ENCODE measurements at places on chromosomes 3 and 15.

GRCh38 chr15:25184356-25185155 lies 229.8 kb downstream of the SNRPN start:
- DNase-seq = no peak

GRCh38 chr3:70880421-70880820 lies 568.0 kb upstream of the MDFIC2 start:
- DNase-seq = no peak

DNA sequence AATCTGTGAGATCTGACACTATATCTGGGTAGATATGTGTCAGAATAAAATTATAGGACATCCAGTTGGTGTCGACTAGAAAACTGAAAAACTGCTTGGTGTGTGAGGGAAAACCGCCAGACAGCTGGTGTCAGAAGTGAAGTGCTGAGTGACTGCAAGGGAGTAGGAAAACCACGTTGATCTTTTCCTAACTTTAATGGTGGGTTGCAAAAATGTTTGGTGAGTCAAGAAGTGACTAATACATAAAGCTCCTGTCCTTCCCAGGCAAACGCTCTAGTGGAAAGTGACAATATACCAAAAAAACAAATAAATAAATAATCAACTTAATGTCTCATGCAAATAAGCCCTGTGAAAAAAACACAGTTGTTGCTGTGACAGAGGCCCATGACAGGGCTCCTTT lies 7.3 kb upstream of the CD96 start:
- DNase-seq = no peak

- no peak for DNase-seq
Measured at GRCh38 chr3:69072928-69073327, 7.2 kb downstream of the UBA3 start.

GRCh38 chr3:174755833-174756829 lies 103.0 kb upstream of the NAALADL2 start:
- no peak for DNase-seq

DNA sequence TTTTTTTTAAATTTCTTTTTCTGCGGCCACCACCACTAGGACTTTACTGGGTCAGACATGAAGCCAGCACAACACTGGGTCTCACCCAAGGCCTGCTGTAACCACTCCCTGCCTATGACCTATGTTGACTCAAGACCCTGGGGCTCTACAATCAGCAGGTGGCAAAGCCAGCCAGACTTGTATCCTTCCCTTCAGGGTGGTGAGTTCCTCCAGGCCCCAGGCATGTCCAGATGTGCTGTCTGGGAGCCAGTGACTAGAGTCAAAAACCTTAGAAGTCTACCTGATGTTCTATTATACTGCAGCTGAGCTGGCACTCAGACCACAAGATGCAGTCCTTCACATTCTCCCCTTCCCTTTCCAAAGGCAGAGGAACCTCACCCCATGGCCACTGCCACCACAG lies 31.6 kb upstream of the CLDN18 start:
- no peak for DNase-seq

DNA sequence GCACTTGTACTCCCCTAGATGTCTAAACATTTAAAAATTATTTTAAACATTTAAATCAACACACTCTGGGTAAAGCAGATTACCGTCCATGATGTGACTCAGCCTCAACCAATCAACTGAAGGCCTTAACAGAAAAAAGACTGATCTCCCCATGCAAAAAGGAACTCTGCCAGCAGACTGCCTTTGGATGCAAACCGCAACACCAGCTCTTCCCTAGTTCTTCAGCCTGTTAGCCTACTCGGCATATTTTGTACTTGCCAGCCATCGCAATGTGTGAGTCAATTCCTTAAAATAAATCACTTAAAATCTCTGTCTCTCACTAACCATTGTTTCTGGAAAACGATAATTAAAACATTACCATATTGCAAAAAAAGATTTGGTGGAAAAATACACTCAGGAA lies 375.9 kb downstream of the RSL24D1 start:
- DNase-seq = no peak

DNA sequence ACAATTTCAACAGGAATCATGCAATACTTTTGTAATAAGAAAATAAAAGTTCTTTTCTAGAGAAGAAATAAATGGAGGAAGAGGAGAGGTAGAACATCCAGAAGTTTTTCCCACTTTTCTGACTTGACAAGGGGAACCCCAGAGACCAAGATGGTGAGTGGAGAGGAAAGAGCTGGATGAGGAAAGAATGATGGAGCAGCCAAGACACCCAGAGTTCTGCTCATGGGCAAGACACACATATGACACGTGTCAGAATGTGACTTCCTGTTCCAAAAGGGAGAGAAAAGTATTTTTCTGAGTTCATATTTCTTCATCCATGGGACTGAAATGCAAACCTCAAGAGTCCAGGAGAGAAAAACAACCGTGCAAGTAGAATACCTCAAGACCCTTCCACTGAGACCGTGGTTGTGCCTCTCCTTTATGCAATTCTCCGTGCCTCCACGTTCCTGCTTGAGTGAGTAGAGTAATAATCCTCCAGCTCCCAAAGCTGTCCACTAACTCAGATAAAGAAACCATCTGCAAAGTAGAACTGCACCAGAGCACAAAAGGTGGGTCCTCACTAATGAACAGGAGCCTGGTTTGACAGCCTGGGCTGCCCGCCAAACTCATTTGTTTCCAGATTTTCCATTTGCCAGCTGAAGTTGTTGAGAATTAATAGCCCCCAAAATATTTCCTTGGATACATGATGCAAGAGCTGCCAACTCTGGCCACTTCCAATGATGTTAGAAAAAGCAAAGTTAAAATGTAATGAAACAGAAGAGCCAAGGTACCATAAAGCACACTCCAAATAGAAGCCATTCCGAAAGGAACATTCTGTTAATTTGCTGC lies 272.6 kb upstream of the IGF1R start:
- DNase-seq = no peak

GRCh38 chr15:71338265-71338664 lies 223.0 kb downstream of the THSD4 start:
- DNase-seq = no peak

DNA sequence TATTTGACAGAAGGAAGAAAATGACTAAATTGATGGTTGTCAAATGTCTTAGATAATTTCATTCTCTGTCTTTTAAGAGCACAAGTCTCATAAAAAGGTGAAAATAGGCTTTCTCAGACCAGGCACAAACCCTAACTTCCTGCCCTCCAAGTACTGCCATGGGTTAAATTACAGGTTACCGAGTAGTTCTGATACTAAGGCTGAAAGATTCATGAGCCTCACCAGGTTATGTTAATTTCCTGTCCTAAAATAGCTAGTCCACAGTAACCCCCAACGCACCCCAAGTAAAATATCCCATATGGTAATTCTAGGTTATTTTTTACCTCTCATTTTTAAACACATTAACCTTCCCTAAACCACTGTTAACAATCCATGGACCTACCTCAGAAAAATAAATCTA lies 42.0 kb downstream of the GSK3B start:
- DNase-seq = no peak

DNA sequence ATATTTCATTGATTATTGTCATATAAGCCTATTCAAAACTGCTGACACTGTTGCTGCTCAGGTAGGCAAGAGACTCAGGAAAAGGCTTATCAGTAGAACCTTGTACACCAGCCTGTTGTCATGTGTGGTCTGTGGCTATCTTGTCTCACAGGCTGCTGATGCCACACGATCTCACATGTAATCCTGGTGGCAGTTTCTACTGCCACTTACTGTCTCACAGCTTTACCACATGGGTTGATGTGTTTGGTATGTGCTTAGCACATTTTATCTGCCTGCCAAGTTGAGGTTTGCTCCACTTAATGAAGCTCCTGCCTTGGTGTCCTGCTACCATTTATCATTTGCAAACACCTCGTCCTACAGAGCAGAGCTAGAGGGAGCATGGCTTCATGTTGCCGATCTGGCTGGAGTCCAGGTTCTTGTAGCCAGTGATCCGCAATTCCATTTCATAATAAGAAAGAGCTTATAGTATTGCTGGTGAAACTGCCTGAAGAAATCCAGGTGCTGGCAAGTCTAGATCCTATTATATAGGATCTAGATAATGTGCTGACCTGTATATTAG lies 637.9 kb downstream of the NLGN1 start:
- DNase-seq = no peak

DNA sequence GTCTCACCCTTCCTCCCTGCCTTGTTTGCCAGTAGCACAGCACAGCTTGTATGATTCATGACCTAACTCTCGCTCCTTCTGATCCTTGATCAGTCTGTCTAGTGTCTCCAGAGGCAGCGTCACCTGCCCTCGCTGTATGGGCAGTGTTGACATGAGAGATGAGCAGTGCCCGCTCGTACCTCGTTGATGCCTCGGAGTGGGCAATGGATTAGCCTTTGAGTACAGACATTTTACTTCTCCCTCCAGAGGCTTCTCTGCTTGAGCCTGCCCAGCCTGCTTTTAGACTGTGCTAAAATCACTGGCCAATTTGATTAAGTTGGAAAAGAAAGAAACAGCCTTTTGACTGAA lies 569.0 kb downstream of the NTRK3 start:
- DNase-seq = no peak

GRCh38 chr3:167067787-167068161 lies 312.3 kb downstream of the ZBBX start:
- no peak for DNase-seq

GRCh38 chr15:80114114-80114513 lies 38.7 kb upstream of the FAH start:
- DNase-seq = no peak

DNA sequence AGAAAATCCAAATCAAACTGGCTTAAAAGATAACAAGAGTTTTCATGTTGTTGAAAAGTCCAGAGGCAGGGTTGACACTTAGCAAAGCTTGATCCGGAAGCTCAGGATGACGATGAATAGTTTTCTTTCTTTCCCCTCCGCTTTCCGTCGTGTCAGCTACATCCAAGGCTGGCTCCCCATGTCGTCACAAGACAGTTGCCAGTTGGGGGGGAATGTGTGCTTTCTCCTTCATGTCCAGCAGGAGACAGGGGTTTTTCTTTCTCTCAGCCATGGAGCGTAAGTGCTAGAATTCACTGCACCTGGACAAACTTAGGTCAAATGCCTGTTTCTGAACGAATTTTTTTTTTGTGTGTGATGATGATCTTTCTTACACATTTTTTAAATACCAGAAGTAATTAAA lies 273.8 kb upstream of the RGMA start:
- DNase-seq = no peak

GRCh38 chr3:174540116-174540908 lies 318.8 kb upstream of the NAALADL2 start:
- DNase-seq = no peak

DNA sequence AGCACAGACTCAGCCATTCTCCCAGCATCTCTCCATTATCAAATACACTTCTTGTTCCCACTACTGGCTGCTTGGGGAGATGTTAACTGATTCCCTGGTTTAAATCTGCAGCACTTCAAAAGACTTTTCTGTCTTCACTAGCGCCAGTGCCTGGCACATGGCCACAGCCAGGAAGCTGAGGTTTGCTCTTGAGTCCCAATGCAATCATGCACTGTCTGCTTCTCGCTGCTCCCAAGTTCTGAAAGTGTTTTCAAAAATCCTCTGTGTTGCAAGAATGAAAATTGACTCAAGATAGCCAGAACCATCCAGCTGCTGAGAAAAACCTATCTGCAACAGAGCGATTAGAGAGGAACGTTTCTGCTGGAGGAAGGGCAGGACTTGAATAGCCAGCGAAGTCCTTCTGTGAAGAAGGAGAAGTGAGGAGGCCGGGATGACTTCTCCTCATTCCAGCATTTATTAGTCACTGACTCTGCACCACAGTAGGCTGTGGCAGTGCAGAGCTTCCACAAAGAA lies 358.4 kb upstream of the NR2F2 start:
- DNase-seq = no peak

GRCh38 chr3:25689226-25689625 lies 24.5 kb upstream of the TOP2B start:
- DNase-seq = no peak

DNA sequence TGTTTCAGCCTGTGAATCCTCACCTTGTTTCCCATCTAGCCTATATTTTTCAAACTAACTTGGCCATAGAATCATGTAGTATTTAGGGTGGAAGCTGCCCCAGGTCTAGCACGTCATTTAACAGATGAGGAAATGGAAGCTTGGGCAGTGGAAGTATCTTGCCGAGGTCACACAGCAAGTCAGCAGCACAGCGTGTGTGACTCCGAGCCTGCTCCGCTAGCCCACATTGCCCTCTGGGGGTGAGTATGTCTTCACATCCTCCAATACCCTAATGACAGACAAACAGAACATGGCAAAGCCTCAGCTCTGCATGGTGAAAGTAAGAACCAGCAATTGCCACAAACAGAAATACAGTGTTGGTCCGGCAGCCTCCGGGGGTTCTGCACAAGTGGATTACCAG lies 2.2 kb upstream of the CCR5 start:
- DNase-seq = peak; percentile 65

DNA sequence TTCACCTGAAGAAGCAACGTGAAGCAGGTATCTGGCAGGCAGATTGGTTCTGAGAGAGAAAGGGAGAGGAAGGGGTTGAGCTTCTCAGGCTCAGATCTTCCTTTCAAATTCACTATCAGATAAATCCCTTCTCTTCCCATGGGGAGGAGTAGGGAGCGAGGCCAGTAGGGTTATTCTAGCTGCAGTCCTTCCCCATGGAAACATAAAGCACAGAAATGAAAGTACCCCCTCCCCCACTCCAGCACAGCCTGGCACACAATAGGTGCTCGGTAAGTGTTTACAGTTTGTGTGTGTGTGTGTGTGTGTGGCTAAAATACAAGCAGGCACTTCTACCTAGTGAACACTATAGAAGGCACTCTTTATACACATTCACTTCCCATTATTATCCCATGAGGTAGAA lies 20.8 kb upstream of the VPS8 start:
- no peak for DNase-seq

- no peak for DNase-seq
Measured at GRCh38 chr15:25705433-25706115, 157.6 kb downstream of the ATP10A start.

DNA sequence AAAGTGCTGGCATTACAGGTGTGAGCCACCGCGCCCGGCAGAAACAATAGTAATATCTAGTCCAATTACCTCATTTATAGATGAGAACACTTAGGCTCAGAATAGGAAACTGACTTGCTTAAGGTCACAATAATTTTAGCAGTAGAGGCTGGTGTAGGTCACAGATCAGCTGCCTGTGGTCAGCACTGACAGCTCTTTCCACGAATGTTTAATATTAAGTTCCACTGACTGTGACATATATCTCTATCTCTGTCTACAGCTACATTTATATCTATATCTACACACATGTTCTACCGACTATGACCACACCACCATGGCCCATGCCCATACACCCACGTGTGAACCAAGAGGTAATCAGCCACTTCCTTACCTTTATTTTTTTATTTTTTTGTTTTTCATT lies 40.2 kb upstream of the DLG1 start:
- DNase-seq = no peak

- no peak for DNase-seq
Measured at GRCh38 chr3:107970993-107971580, 119.7 kb downstream of the CD47 start.

DNA sequence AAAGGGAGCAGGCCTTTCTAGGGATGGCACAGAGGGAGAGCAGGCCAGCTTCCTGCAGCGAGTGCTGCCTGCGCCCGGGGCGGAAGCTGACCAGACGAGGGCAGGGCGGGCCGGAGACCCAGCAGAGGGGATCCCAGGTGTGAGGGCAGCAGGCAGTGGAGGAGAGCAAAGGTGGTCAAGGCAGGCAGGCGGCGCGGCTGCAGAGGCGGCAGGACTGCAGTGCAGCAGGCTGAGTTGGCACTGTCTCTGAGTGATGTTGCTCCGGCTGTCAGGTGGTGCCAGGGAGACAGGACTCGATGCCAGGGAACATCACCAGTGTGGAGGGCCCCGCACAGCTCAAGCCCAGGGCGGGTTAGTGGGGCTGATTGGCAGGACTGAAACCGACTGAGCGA lies 22.3 kb upstream of the PLXNA1 start:
- DNase-seq = no peak

Measured in activated CD4-positive, alpha-beta T cell treated with anti-CD3 and anti-CD28 coated beads for 36 hours (primary cell).